ENCODE measurements at places on chromosomes 1 and 21. TPM values are rescaled to one million over a fixed set of nuclear protein-coding genes. Genes with fewer than 3 reads are reported as not detected.

Gene C1orf94
- total RNA-seq, result not detected

Gene PLA2G2D
- not detected for total RNA-seq

DNA sequence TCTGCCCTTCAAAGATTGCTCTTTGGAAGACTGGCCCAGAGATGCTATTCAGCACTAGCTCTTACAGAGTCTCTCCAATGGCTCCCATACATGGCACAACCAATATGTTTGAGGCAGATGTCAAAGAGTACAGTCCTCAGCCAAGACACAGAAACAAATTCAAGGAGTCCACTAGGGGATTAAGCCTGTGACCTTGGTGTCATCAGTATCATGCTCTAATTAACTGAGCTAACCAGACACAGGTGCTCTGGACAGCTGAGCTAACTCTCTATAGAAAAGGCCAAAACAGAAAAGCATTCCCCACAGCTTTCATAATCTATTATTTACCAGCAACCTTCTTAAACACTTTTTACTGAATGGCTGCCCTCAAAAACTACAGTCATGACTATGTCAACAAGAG lies 666.0 kb upstream of the PLXNA2 start:
- no peak for DNase-seq

DNA sequence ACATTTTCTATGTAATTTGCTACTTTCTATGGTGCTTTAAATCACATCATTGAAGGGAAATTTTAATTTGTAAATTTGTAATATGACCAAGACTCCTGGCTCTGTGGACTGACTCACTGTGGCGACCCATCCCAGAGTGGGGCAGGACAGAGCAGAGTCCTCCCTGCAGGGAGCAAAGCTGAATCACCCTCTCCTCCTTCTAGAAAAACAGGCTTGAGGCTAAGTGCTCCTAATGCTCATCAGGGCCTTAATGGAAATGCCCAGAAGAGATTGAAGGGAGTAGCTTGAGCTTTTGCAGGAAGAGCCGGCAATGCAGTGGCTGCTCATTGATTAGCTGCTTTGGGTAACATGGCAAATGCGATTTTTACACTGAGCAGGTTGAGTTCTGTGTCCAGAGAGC lies 16.8 kb downstream of the S100A10 start:
- DNase-seq, result peak; percentile 49

DNA sequence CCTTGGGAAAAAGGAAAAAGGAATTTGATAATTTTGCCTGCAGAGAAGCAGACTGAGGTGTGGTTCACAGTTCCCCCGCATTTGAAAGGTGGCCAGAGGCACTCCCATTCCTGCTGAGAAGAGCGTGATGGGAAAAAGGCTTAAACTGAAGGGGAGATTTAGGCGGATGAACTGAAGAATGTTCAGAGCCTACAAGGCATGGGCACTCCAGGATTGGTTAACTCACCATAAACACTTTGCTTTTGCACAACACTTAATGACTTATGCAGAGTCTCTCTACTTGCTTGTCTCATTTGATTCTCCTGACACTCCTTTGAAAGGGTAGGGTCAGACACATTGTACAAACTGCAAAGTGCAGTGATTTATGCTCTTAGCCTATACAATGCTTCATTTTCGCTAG lies 119.6 kb upstream of the RUNX1 start:
- DNase-seq, result no peak

DNA sequence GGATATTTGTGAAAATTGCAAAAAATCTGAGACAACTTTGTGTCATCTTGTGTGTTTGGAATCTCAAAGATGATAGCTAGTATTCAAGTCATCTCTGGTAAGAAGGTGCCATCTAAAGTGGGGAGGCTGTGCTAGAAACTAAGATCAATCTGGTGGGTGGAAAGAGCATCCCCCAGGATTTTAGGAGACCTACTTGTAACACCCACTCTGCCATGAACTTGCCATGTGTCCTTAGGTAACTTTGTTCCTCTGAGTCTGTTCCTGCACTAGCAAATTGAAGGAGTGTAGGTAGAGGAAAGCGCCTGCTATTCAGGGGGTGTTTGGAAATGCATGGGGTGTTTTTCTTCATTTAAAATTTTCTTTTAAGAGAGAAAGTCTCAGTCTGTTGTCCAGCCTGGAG lies 24.4 kb downstream of the LGR6 start:
- no peak for DNase-seq

- no peak for DNase-seq
These were observed 49.0 kb downstream of the KCNN3 start for GRCh38 chr1:154821083-154821482.

GRCh38 chr1:20634594-20635084 lies 1.4 kb downstream of the PINK1 start:
- DNase-seq, result peak; percentile 59

DNA sequence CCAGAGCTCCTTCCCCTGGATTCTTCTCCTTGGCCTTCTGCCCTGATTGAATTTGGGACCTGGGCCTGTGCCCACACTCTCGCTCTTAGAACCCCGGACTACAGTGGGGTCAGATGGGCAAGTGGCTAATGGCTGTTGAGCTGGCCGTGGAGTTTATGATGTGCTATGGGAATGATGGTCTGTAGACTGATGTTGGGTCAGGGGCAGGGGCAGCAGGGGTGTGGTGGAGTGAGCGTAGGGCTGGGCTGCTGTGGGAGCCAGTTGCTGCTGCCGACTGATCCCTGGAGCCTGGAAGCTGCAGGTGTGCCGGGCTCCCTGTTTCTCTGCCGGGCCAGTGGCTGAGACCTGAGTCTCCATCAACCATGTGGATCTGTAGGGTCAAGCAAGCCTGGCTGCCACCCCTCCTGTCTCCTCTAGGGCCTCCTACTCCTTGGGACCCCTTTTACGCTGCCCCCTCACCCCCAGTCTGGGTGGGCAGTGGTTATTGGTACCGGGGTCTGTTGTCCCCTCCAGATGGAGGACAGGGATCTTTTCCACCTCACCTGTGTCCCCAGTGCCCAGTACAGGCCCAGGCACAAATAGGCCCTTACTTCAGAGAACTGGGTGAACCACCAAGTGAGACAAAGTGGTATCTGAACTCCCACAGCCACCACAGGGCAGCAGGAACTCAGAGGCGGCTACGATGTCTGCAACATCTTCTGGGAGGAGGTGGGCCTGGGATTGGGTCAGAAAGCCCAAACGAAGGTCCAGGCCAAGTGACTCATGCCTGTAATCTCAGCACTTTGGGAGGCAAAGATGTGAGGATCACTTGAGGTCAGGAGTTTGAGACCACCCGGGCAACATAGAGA lies 5.1 kb downstream of the PODN start:
- no peak for DNase-seq

DNA sequence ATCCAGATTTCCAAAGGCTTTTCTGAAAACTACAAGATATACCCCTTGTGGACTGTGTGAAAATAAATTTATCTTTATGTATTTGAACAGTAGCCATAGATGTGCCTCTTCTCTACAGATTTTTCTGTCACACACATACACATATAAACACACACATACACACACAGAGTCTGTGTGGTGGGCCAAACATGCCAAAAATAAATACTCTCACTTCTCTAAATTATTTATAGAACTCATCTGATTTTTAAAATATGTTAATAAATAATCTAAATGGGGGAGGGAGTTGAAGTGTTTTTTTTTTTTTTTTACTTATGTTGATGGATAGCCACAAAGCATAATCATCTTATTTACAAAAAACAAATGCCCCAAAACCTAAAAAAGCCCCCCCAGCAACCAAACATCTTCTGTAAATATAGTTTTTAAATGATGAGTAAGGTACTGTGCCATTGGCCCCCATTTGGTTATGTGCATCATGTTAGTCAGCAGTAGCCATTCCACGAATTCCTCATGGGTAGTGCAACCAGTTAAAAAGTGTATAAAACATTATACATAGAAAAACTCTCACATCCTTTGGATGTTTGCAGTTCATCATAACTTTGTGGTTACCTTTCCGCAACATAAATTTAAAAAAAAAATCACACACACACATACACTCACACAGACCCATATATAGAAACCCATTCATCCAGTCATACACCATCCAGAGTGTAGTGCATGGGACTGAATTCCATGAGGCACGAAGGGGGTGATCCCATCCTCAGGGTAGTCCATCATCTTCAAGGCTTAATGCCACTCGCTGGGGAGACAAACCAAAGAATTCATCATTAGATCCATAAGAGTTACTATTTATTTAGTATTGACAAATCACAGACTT lies 8.2 kb upstream of the MAGOH start:
- no peak for DNase-seq

DNA sequence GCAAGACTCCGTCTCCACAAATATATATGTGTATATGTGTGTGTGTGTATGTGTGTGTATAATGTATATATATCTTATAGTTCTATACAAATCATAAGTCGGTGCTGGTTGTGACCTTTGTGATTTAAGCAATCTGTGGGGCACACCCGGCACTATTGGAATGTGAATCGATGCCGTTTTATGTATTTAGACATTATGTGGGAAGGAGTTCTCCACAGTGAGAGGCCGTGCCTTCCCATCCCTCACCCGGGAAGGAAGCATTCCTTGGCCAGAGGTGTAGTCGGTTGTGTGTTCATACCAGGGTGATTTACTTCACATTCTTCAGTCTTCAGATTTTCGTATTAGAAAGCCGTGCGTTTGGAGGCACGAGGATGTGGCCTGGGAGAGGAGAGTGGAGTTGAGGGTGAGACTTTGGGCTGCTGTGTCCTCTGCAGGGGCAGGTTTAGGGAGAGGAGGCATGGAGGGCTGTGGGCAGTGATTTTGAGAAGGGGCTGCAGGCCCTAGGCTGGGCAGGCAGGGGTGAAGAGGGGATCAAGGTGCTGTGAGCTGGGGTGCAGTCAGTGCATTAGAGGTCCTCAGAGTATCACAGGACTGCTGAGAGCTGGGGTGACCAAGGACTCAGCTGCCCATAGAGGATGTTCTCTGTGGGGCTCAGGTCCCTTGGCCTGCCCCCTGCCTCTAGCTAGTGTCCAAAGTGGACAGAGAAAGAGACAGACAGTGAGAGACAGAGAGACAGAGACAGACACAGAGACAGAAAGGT lies 57.7 kb downstream of the TRIM11 start:
- DNase-seq, result no peak

Measured in transverse colon (tissue), 4 donors.